ENCODE measurements at places on chromosomes 5 and 9.

GRCh38 chr5:143142596-143143435, 260.7 kb downstream of the NR3C1 start:
- DNase-seq = no peak

- no peak for DNase-seq
Observed at GRCh38 chr5:107878661-107879060, 207.9 kb upstream of the EFNA5 start.

DNA sequence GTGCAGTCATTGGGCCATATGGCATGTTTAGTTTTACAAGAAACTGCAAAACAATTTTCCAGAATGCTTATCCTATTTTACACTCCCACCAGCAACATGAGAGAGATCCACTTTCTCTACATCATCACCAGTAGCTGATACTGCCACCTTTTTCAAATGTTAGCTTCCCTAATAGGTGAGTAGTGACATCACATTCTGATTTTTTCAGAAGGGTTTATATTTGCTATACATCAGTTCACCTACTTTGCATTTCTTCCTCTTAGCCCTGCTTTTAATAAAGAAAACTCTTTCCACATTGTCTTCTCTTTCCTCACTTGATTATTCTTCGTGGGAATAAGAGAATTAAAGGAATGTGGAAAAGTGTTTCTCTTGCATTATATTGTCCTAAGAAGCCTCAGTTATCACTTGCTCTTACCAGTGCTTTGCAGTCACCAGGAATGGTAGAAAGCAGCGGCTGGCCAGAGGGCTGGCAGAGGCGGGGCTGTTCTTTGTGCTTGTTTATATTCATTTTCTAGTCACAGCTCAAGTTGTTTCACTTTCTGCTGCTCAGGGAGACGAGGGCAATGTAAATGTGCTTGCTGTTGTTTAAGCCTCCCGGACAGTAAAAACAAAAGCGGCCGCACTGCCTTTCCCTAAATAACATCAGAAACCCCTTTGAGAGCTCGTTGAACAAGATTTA, 164.8 kb downstream of the HSD17B3 start:
- DNase-seq = peak; percentile 82

DNA sequence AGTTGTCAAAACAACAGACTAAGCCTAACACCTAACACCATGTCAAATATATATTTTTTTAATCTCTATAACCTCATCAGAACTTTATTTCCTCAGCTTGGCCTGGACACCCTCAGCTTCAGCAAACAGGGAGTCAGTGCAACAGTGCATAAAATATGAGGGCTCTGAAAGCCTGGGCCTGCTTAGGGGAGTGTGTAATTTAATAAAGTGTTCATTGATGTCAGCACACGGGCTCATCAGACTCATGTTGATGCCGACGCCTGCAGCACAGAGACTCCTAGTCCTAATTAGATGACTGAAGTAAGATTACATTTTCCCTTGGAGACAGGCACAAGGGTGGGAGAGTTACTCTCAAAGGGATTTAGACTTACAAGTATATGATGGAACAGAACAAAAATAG, 37.8 kb downstream of the CDH10 start:
- no peak for DNase-seq

- DNase-seq = no peak
Observed at GRCh38 chr5:177220576-177220975, 82.9 kb downstream of the RAB24 start.

Measured in GM13977 (cell line).